GM13977 (cell line): ENCODE measurements at places on chromosomes 12 and 14.
A peak's percentile ranks its signal among the peaks of the same experiment; 100 is the strongest.

DNA sequence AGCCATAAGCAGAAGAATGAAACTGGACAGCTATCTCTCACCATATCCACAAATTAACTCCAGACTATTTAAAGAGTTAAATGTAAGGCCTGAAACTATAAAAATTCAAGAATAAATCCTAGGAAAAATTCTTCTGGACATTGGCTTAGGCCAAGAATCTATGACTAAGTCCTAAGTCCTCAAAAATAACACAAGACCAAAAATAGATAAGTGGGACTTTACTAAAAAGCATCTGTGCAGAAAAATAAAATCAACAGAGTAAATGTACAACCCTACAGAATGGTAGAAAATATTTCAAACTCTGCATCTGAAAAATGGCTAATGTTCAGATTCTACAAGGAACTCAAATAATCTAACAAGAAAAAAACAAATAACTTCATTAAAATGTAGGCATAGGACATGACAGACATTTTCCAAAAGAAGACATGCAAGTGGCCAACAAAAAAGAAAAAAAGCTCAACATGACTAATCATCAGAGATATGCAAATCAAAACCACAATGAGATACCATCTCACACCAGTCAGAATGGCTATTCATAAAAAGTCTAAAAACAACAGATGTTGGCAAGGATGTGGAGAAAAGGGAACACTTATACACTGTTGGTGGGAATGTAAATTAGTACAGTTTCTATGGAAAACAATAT lies 61.0 kb upstream of the PPFIA2 start:
- no peak for DNase-seq

GRCh38 chr12:94649349-94650142 lies 811 bp downstream of the TMCC3 start:
- peak; percentile 65 for DNase-seq

GRCh38 chr12:1882405-1882804 lies 36.0 kb downstream of the CACNA2D4 start:
- DNase-seq = no peak

DNA sequence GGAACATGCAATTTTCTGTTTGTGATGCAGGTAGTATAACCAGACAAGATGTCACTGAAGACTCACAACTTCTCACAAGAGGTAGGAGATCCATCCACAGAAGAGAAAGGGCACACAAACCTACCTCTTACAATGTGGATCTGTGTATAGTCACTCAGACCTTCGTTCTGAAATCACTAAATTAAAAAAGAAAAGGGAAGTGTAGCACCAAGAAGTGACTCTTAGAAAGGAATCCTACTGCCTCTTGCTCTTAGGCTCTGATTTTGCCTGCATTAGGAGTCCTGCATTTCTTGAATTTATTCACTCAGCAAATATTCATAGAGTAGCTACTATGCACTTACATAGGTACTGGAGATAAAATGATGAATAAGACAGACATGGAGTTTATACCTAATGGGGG lies 347.6 kb downstream of the BMP4 start:
- DNase-seq = no peak

- DNase-seq = no peak
Measured at GRCh38 chr12:19712041-19712440, 272.7 kb downstream of the AEBP2 start.

DNA sequence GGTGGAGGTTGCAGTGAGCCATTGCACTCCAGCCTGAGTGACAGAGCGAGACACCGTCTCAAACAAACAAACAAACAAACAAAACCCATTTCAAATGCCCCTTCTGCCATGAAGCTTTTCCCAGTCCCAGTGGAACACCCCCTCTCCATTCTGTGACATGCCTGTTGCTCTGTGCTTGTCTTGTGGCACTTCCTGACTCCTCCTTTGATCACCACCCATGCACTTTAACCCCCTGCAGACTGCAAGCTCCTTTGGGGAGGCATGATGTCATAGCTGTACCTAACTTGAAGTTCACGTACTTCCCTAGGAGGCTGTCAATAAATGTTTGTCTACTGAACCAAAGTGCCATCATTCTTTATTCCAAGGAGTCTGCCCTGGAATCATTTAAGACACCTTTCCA lies 64.7 kb downstream of the TMCC3 start:
- DNase-seq = no peak

- no peak for DNase-seq
Measured at GRCh38 chr12:50662116-50662510, 101.8 kb upstream of the ATF1 start.

DNA sequence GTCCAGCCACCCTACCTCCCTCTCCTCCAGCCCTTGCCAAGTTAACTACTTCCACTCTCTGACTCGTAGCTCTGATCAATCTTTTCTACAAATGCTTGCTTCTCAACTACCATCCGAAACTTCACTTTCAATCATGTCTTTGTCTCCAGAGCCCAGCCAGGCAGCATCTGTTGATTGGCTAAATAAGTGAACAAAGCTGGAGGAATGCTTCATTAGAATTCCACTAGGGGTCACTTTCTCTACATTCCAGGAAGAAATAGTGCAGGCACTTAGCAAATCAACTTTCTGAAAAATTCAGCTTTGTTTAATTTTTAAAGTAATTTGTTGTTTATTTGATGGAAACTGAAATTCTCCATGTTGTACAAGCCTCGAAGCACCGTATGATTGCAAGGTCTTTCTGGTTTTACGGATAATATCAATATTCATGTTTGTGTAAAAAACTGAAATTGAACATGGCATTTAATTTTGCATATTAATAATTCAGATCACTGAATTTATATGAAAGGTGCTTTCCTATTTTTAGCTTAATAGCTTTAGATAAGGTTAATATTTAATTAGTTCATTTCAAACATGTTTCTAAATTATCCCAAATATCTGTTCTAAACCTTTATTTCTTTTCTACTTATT lies 32.4 kb upstream of the HELB start:
- peak; percentile 28 for DNase-seq

- DNase-seq = no peak
Measured at GRCh38 chr12:50518090-50518489, 13.3 kb downstream of the DIP2B start.

GRCh38 chr12:15774819-15775218 lies 14.4 kb downstream of the EPS8 start:
- DNase-seq = no peak
